Psoas muscle (tissue), 8 donors: ENCODE measurements at places on chromosomes 12 and 14.

GRCh38 chr12:23236066-23236780 lies 611.3 kb downstream of the ETNK1 start:
- DNase-seq = no peak

DNA sequence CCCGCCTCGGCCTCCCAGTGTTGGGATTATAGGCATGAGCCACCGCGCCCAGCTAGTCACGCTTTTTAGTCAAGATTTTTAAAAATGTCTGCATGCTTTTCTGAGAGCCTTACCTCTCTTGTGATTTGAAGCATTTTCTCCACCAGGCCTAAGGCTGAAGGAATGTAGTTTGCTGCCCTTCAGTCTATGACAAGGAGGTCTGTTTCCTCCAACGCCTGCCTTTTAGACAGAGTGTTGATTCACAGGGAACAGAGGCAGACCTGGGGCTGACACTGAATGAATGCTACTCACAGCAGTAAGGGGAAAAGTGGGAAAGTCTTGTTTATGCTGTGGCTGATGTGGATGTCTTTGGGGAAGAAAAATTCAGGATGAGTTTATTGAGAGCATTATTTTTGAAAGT lies 27.2 kb upstream of the MDM2 start:
- no peak for DNase-seq

DNA sequence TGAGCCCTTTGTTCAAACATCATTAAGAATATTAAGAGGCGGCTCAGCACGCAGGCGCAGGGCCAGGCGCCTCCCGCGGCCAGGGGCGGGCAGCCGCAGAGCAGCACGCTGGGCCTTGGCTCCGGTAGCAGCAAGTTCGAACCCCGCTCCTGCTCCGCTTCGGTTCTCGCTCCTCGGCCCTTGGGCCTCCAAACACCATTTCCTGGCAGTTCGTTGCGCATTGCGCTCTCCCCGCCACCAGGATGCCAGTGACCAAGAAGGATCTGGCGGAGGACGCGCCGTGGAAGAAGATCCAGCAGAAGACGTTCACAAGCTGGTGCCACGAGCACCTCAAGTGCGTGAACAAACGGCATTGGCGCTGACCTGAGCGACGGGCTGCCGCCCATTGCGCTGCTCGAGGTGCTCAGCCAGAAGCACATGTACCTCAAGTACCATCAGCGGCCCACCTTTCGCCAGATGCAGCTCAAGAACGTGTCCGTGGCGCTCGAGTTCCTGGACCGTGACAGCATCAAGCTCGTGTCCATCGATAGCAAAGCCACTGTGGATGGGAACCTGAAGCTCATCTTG lies 6.9 kb upstream of the ACVRL1 start:
- DNase-seq = no peak

- peak; percentile 94 for DNase-seq
Observed at GRCh38 chr12:109115758-109116610, at the start of gene ACACB. Gene ACACB (plus strand): TSS chr12:109116587. CDS start chr12:109139406, 22,819 bp downstream.

GRCh38 chr12:6688543-6688998 lies 604 bp downstream of the ZNF384 start:
- DNase-seq = no peak

DNA sequence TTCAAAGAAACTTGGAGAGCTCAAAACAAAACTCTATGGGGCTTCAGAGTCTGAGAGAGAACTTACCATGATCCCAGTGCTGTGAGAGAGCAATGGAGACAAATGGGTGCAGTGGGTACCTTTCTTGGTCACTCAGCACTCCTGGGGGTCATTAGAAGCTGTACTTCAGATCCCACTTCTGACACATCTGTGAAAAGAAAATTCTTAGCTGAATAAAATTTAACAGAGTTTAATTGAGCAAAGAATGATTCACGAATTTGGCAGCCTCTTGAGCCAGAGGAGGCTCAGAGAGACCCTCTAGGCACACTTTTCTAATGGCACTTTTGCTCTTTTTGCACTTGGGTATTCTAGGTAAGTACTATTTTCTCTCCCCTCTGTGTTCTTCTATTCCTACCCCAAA lies 96.8 kb upstream of the SYT10 start:
- no peak for DNase-seq

DNA sequence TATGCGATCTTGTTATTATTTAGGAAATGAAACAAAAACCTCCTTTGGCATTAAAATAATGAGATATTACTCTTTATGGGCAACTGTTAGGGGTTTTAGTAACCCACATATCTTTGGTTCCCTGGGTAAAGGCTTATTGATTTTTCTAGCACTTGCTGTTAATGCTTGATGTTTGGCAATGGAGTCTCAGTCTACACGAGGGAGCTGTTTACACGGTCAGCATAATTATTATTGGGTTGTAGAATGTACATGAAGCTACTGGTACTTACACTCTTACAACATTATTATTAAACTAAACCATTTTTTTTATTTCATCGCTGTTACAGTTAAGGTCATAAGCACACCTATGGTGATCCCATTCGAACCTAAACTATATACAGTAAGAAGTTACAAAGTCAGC lies 12.1 kb downstream of the RPS29 start:
- DNase-seq = no peak

DNA sequence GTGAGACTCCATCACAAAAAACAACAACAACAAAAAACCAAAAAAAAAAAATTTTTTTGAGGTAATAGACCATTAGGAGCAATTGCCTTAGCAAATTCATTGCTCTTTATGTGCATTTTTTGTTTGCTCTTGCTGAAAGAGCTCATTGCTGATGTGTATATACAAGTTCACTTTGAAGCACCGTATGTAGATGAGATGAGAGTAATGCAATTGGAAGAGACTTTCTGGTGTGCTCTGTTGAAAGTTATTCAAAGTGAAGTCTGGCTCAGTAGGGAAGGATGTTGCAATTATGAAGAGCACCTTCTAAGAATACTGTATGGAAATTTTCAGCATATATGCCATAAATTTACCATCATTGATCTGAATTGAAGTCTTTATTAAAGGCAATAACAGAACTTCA lies 46.7 kb upstream of the KLRD1 start:
- no peak for DNase-seq

- no peak for DNase-seq
Observed at GRCh38 chr14:59208224-59208814, 19.9 kb downstream of the DAAM1 start.

- DNase-seq = no peak
Observed at GRCh38 chr12:99455350-99456035, 192.1 kb upstream of the GARIN6 start.

DNA sequence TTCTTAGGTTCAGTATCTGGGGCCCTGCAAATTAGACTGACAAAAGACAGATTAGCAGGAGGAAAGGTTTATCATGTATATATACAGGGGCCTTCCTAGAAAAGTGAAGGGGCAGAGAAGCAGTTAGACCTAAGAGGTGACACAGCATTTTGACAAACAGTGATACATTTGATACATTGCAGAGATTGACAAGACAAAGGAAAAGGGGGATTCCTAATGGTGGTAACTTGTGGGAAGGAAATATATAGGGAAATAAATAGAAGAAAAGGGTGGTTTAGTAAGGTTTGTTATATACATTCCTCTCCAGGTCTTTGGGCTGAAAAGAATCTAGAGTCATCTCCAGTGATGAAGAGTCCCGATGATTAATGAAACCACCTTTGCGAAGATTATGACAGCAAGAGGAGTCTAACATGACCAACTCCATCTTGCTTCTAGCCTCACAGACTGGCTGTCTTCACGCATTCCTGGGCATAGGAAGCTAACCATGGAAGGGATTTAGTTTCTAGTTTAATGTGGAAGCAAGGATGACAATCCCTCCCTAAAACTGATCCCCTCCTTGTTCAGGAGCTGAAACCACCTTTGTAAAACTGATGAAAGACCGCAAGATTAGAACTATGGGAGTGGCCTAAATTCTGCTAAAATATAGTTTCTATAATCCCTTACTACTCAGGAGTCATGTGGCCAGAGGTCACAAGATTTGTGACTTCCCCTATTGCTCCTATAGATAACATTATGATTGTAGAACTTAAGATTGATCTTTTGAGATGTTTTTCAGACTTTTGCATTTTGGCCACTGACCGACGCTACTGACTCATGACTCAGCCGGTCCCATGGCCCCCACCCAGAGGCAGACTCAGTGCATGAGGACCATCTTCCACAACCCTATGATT lies 31.1 kb upstream of the CPM start:
- DNase-seq = no peak

DNA sequence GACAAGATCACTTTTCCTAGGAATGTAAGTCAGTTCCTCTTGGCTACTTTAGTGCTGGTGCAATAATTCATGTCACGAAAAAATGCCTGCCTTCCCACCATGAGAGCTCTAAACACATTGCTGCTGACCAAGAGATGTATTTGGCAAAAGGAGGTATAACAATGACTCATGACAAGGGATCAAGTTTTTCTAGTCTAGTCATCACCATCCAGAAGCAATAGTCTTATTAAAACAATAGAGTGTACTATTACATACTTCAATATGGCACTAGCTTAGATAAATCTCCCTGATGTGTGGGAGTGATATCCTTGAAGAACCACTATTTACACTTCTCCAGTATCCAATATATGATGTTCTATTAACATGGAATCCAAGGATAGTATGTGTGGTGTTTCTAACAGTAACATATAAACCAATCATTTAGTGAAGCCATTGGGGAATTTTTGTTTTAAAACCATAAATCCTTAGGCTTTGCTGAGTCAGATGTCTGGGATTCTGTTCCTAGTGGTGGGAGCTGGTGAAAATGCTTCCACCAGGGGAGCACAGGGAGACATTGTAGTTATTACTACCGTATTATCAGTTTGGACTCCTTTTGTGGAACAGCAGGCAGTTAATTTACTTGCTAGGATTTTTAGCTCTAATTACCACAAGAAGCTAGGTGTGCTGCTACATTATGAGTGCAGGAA lies 1387.5 kb downstream of the LRFN5 start:
- no peak for DNase-seq

DNA sequence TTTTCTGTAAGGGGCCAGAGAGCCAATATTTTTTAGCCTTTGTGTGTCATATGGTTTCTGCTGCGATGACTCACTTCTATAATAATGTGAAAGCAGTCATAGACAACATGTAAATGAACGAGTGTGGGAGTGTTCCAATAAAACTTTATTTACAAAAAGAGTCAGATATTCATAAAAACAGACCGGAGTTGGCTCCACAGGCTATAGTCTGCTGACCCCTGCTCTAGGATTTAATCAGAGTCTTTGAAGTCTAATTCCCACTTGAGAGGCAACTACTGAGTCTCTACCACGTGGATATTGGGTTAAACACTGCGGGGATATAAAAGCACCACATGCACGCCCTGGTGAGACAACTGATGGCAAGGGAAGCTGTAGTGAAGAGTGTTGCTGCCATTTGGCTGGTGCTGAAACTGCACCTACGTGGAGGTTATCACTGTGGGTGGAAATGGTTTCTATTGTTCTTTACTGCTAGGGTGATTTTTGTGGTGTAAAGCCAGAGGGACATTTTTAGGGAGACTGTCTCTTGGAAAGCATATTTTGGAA lies 3.6 kb upstream of the NINJ2 start:
- no peak for DNase-seq

- DNase-seq = no peak
Observed at GRCh38 chr12:57622293-57623245, 10.4 kb downstream of the B4GALNT1 start.

GRCh38 chr12:123065676-123066383 lies 85.1 kb downstream of the PITPNM2 start:
- DNase-seq = peak; percentile 31

- DNase-seq = no peak
Observed at GRCh38 chr14:76927971-76928700, 100.4 kb downstream of the IRF2BPL start.
